ENCODE measurements at places on chromosomes 6 and 20. TPM values are rescaled to one million over a fixed set of nuclear protein-coding genes. Genes with fewer than 3 reads are reported as not detected.

Gene MTG2
- total RNA-seq: 15.3 TPM

Gene EPPIN
- not detected for total RNA-seq

Gene SPEF1
- 0.09 TPM for total RNA-seq

Gene FOXS1
- total RNA-seq: not detected

Gene GMPR
- 2.5 TPM for total RNA-seq

Gene OR10C1
- total RNA-seq: not detected

Gene FERMT1
- 8.8 TPM for total RNA-seq

Gene TP53TG5
- total RNA-seq: not detected

Gene PRKN
- total RNA-seq: 2.0 TPM

Gene C6orf58
- not detected for total RNA-seq

Gene UBE3D
- total RNA-seq: 7.0 TPM

Gene PDSS2
- total RNA-seq: 10.1 TPM

Gene GGTLC1
- not detected for total RNA-seq

Gene MYBL2
- 1.6 TPM for total RNA-seq

Gene PDE10A
- total RNA-seq: 6.1 TPM

Gene RALGAPB
- 49.0 TPM for total RNA-seq

Gene RAMACL
- total RNA-seq: 2.4 TPM

Gene CGAS
- 5.4 TPM for total RNA-seq

Gene HSD17B8
- 2.6 TPM for total RNA-seq

Gene SH3BGRL2
- 6.6 TPM for total RNA-seq

Gene OPN5
- total RNA-seq: not detected

Gene IL17F
- not detected for total RNA-seq

Gene OR2H2
- not detected for total RNA-seq

Gene SUMO4
- total RNA-seq: not detected

Gene PLG
- 2.9 TPM for total RNA-seq
